ENCODE measurements at places on chromosomes 16 and 17.
A peak's percentile ranks its signal among the peaks of the same experiment; 100 is the strongest.

GRCh38 chr16:27531826-27532800 lies 17.6 kb downstream of the GTF3C1 start:
- DNase-seq: no peak

GRCh38 chr17:37182786-37183465 lies 192.9 kb upstream of the C17orf78 start:
- no peak for DNase-seq

DNA sequence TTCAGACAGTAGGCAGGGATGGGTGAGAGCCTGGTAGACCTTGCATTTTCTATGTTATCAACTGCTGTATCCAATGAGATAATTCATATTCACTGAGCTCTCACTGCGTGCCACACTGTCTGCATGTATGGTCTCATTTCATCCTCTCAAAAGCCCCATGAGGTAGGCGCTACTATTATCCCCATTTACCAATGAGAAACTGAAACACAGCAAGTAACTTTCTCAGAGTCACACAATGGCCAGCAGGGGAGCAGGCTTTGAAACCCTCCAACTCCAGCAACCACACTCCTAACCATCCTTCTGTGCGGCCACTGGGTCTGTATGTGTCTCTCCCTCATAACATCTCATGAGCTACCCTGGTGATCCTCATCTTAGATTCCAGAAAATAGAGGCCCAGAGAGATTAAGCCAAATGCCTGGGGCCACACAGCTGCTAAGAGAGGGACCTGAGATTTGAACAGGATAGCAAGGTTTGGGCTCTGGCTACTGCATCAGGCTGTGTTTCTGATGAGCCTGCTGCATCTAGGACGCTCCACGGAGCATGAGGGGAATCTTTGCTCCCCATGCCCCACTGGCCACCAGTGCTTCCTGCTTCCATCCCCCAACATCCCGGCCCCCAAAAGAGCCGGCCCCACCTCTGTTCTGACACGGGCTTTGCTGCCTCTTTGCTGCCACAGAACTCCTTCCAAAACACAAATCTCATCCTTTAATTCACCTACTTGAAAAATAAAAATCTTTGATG lies 3.2 kb downstream of the CCR7 start:
- DNase-seq: peak; percentile 48

GRCh38 chr17:37225465-37225864 lies 150.3 kb upstream of the C17orf78 start:
- DNase-seq: no peak

- DNase-seq: peak; percentile 37
Measured at GRCh38 chr17:50909765-50910605, 43.8 kb upstream of the TOB1 start.

- DNase-seq: no peak
Measured at GRCh38 chr17:76163919-76164318, 22.9 kb upstream of the FOXJ1 start.

- DNase-seq: no peak
Measured at GRCh38 chr16:46743232-46743719, 4.9 kb downstream of the MYLK3 start.

GRCh38 chr17:45645330-45645729 lies 138.8 kb upstream of the CRHR1 start:
- DNase-seq: no peak

- no peak for DNase-seq
Measured at GRCh38 chr16:20968765-20969164, 68.2 kb downstream of the LYRM1 start.

DNA sequence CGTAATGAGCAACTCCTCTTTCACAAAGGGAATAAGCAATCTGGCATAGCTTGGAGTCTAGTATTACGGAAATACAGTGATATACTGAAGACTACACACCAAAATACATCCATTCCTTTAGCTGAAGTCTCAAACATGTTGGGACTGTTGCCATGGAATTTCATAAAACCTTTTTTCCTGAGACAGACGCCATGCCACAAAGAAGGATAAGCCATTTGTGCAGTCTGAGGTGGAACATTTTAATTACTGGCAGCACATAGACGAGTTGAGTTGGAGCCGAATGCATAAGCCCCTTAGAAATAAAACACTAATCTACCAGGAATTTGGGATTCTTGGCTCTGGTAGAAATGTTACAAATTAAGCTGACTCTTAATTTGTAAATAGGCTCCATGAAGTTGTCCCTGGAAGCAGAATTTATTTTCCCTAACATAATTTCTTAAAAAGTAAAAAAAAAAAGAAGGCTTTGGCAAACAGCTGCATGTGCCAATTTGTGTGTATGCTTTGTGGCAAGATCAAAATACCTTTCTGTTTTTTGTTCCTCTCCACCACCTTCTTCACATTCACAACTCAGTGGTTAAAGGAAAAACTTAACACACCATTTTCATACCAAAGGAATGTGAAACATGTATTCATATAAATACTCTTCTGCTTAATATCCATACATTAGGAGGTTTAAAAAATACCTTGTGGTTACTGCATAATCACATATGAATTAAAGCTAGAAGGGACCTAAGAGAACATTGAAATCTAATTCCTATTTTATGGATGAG lies 25.5 kb downstream of the GRB7 start:
- DNase-seq: no peak

DNA sequence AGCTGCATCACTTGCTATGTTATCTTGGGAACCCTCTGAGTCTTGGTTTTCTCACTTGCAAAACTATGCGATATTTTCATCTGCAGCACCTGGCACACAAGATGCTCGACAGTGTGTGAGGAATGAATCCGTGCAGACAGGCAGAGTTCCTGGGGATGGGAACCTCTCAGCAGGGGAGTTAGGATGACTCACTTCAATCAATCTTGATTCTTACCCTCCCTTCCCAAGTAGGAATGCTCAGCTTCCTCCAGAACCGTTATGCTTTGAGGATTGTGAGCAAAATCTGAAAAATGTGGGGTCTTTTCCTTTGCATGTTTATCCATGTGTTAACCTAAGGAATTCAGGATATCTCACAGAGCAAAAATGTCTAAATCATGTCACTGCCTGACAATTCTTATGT lies 68.9 kb upstream of the HNF1B start:
- no peak for DNase-seq

GRCh38 chr16:46884513-46885293 lies 541 bp downstream of the GPT2 start:
- DNase-seq: no peak

GRCh38 chr17:73643852-73644144 lies 447 bp downstream of the SDK2 start:
- no peak for DNase-seq

DNA sequence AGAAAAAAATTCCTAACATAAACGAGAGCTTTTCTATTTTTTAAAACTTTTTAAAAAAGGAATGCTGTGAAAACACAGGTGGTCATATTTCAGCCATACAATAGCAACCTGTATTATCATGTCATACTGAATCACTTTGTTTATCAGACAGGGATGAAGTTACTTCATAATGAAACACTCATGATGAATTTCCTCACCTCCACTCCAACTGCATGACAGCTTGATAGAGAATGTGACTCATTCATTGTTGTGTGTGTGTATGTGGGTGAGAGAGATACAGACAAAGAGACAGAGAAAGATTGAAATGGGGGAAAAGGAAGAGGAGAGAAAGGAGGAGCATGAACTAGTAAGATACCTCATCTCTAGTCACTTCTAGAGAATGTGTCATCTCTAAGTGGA lies 109.0 kb downstream of the SYCE1L start:
- DNase-seq: no peak

DNA sequence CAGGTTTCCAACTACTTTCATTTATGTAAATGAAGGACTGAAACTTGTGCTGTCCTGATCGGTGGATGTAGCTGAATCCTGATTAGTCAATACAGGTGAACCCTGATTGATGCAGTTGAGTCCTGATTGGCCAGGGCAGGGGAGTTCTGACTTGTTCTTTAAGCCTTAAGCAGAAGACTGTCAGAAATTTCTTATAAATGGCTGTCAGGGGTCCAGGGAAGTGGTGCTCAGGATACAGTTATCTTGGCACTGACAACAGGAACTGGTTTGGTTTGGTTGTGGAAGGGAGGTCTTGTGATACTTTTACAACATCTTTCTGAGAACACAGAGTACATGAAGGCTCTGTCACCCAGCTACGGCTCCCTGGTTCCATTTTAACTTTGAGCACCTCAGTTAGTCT lies 132.1 kb downstream of the KCNJ12 start:
- no peak for DNase-seq

GRCh38 chr17:58285422-58285810 lies 4.7 kb upstream of the MPO start:
- DNase-seq: no peak

GRCh38 chr16:15457400-15457799 lies 23.0 kb downstream of the BMERB1 start:
- DNase-seq: no peak

- no peak for DNase-seq
Measured at GRCh38 chr16:29719063-29719462, 26.7 kb downstream of the C16orf54 start.
